ENCODE measurements at places on chromosomes 1 and 21.

DNA sequence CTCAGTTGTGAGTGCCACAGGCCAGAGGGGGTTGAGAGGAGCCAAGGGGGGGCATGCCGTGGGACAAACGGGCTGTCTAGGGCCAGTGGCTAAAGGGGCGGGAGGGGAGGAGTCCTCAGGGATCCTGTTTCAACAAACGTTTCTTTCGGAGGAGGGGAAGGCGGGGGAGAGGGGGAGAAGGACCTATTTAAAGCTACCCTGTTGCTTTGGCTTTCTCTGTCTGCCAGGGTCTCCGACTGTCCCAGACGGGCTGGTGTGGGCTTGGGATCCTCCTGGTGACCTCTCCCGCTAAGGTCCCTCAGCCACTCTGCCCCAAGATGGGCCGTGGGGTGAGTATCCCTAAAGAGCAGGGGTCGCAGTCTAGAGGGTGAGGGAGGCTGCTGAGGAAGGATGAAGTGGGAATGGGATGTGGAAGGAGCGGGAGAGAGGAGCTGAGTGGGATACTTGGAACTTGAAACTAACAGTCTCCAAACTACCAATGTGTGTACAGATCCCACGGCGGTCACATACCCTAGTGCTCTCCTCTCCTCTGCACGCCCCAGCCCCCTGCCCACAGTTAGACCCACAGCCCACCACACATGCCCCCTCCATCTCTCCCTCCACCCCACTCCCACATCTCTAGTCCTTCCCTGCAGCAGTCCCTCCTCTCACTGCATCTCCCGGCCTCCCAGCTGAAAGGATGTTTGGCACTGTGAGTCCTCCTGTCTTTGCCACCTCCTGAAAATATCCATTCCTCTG, at the start of gene ATP1A2:
TSS of gene ATP1A2 (plus strand) at position 215 of the 738 bp plus-strand sequence. CDS start at position 318, 103 bp downstream.
- no peak within 1 kb of the TSS for H3K4me3 ChIP-seq
- H3K4me1 ChIP-seq: no peaks in the 10 kb centered on the region
- H3K27ac ChIP-seq: no peak within 1 kb of the TSS
- no peak for DNase-seq
- no peaks in the 10 kb centered on the region for H3K27me3 ChIP-seq

DNA sequence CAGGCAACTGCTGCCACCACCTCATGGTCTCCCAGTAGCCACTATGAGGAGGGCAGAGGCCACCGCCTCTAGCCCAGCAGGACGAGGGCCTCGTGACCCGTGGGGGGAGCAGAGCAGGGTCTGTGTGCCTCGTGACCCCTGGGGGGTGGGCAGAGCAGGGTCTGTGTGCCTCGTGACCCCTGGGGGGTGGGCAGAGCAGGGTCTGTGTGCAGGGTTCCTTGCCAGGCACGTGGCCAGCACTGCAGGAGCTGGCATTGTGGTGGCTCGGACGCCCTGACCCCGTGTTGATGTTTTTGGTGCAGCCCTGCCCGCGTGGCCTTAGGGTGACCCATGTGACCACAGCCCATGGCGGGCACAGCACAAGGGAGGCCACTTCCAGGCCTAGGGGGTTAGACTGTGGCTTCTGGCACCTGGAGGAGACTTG, 52.8 kb downstream of the SLX9 start:
- H3K27ac ChIP-seq: no peak overlapping the region
- H3K27me3 ChIP-seq: no peaks in the 10 kb centered on the region
- no peak overlapping the region for H3K4me3 ChIP-seq
- H3K4me1 ChIP-seq: no peaks in the 10 kb centered on the region
- no peak for DNase-seq
- H3K36me3 ChIP-seq: no peaks in the 10 kb centered on the region

DNA sequence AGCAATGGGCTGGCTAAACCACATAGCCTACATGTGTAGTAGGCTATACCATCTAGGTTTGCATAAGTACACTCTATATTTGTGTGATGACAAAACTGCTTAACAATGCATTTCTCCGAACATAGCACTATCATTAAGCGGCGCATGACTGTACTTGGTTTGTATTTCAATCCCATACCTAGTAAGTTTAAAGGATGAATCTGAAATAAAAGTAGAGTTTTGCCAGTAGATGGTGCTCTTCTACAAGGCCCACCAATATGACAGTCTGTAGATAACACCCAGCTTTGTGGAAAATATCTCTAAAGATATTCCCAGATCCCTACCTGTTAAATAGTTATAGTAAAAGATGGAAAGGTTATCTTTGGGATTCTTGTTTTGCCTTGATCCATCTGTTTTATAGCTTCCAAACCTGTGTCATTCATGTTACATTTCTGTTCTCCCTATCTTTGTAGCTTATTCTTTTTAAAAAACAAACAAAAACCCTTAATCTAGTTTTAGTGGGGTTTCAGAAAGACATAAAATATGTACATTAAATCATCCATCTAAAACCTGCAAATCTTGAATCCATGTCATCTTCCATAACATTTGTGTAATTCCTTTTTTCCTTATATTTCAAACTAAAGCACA, 33.9 kb upstream of the ASPM start:
- H3K27me3 ChIP-seq: no peaks in the 10 kb centered on the region
- H3K36me3 ChIP-seq: peaks cover 48% of the 10 kb centered on the region
- H3K4me3 ChIP-seq: no peak overlapping the region
- no peak for DNase-seq

DNA sequence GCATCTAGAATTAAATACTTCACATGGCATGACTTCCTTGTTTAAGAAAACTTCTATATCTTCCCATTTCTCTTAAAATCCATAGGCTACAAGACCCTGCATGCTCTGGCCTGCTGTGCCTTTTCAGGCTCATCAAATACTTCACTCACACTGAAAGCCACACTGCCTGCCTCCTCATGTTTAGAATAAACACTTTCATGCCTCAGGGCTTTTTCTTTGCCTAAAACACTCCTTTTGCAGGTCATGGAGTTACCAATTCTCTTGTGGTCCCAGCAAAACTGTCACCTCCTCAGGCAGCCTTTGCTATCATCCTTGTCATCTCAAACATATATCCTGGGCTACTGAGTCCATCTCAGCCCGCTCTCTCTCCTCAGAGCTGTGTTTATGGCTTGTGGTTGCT, 5.5 kb downstream of the SGIP1 start:
- no peaks in the 10 kb centered on the region for H3K27me3 ChIP-seq
- DNase-seq: no peak
- no peak overlapping the region for H3K4me3 ChIP-seq
- H3K36me3 ChIP-seq: no peaks in the 10 kb centered on the region
- no peak overlapping the region for H3K27ac ChIP-seq

- no peak overlapping the region for H3K4me3 ChIP-seq
- no peaks in the 10 kb centered on the region for H3K27me3 ChIP-seq
- H3K36me3 ChIP-seq: no peaks in the 10 kb centered on the region
- no peaks in the 10 kb centered on the region for H3K4me1 ChIP-seq
- H3K27ac ChIP-seq: no peak overlapping the region
These were observed 39.8 kb downstream of the USP1 start for GRCh38 chr1:62476525-62477219.

GRCh38 chr1:14365301-14365988, 233.0 kb upstream of the KAZN start:
- H3K36me3 ChIP-seq: no peaks in the 10 kb centered on the region
- DNase-seq: no peak
- H3K4me1 ChIP-seq: no peaks in the 10 kb centered on the region
- H3K4me3 ChIP-seq: no peak overlapping the region
